ENCODE measurements at places on chromosomes 1 and 21. TPM values are rescaled to one million over a fixed set of nuclear protein-coding genes. Genes with fewer than 3 reads are reported as not detected.

FBXO28 gene
- 32.5 TPM for total RNA-seq

ITPKB gene
- 2.6 TPM for total RNA-seq

HMGCL gene
- total RNA-seq: 43.2 TPM

CCSAP gene
- 9.7 TPM for total RNA-seq

RPTN gene
- total RNA-seq: not detected

CFH gene
- 58.0 TPM for total RNA-seq

GUCA2B gene
- not detected for total RNA-seq

GRCh38 chr1:68819190-68819829 is 322.4 kb upstream of the DEPDC1 start:
- DNase-seq: peak; percentile 13

DNA sequence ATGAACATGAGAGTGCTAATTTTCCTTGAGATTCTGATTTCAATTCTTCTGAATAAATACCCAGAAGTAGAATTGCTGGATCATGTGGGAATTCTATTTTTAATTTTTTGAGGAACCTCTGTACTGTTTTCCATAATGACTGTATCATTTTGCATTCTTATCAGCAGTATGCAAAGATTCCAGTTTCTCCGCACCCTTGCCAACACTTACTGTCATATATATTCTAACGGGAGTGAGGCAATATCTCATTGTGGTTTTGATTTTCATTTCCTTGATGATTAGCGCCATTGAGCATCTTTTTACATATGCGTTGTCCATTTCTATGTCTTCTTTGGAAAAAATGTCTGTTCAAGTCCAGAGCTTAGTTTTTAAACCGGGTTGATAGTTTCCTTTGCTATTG is 33.2 kb downstream of the VCAM1 start:
- DNase-seq: no peak

- no peak for DNase-seq
These were observed 26.4 kb upstream of the MAGI3 start for GRCh38 chr1:113363935-113364334.

DNA sequence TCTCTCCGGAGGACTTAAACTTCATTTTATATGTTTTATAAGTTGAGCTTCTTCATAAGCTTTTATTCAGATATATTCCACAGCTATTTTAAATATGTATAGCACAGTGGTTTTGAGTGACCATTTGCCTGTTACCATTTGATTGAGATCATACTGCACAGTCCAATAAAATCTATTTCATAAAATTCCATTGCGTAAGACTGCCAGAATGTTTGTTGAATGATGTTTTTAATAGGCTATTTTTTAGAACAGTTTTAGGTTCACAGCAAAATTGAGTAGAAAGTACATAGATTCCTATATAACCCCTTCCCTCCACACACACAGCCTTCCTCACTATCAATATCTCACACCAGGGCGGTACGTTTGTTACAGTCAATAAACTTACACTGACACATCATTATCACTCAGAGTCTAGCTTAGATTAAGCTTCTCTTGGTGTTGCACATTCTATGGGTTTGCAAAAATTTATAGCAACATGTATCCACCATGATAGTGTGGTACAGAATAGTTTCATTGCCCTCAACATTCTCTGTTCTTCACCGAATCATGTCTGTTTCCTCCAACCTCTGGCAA is 207.9 kb downstream of the TPR start:
- no peak for DNase-seq

DNA sequence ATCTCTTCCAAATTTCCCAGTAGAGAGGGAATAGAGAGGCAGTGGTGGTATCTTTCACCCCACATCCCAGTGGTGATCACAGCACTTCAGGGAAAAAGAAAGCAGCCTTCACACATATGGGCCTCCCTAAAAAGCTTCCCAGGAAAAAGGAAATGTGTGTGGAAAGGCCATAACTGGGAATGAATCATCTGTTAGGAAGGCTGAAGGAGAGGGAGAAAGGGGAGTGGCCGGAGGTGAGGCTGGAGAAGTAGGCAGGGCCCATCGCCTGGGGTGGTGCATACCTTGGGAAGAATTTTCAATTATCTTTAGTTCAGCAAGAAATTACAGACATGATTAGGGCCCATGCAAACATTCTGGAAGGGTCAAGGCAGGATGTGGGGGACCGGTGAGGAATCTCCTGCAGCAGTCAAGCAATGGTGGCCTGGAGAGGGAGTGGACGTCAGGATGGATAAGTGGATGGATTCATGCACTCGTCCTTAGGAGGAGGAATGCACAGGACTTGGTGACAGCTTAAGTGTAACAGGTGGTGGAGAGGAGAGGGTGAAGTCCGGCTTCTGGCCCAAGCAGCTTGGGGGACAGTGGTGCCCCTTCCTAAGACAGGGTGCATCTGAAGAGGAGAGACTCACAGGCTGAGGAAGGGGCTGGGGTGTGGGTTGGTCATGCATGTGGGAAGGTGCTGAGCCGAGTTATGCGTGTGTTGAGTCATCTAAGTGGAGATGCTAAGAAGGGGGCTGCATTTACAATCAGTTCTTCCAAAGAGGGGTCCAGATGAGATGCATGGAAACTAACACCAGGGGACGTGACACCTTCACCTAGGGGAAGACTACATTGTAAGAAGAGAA is 17.9 kb downstream of the HIVEP3 start:
- peak; percentile 90 for DNase-seq

GRCh38 chr1:59419361-59420140 is 122.7 kb downstream of the FGGY start:
- no peak for DNase-seq

- peak; percentile 76 for DNase-seq
These were observed 96.6 kb downstream of the ZFYVE9 start for GRCh38 chr1:52238474-52238873.

DNA sequence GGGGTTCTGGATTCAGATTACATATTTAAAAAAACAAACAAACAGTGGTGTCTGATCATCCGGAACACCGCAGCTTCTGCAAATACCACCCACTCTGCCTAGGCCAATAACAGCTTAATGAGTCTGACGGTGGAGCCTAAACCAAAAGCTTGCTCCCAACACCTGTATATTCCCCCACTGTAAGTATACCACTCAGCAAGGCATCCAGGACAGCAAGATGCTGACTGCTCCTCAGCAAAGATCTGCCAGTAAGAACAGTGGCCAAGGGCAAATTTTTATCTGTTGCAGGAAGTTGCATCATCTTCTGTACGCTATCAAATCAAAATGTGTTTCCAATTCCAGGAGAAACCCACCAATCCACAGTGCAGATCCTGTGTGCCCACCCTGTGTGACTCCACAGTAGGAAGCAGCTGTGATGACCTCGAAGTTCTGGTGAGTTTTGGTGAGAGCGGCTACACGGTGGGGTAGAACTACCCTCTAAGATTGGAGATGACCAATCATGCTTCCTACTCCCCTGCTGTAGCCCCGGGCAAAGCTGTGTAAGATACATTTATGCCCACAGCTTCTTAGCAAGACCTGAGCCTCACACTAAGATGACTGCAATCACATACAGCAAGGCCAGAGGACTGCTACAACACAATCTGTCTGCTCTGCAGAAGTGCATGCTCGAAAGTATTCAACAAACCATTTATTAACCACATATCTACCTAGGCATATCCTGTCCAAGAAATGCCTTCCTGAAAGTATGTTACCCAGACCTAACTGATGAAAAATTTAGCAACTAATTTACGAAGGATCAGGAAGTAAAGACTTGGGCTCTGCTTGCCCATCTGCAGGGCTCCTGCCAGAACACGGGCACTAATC is 30.5 kb downstream of the SIPA1L2 start:
- no peak for DNase-seq
